RKO (cell line): ENCODE measurements at places on chromosomes 3 and 15.

- DNase-seq, result no peak
Observed at GRCh38 chr3:142998439-142998838, 2.9 kb upstream of the U2SURP start.

- no peak for DNase-seq
Observed at GRCh38 chr3:111851511-111851954, 7.5 kb upstream of the PHLDB2 start.

GRCh38 chr3:183038221-183038620, 57.9 kb upstream of the DCUN1D1 start:
- no peak for DNase-seq

DNA sequence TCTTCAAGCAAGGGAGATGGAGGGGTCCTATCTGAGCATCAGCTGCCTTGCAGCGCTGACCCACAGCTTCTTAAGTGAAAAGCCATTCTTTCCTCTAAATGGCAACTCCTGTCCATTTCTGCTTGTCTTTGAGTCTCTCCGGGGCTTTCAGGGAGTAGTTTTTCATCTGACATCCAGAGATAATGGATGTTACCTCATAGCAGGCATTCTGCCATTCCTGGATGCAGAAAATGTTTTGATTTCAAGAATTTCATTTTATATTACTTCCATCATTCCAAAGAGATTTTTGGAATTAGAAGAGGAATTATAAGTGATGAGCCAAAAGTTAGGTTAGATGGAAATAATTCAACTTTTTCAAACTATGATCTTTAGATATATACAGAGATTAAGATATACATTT, 44.9 kb upstream of the GABRG3 start:
- DNase-seq, result no peak

GRCh38 chr3:74351213-74351612, 263.2 kb downstream of the CNTN3 start:
- DNase-seq, result no peak

GRCh38 chr3:161879470-161879869, 382.9 kb downstream of the OTOL1 start:
- DNase-seq, result no peak

DNA sequence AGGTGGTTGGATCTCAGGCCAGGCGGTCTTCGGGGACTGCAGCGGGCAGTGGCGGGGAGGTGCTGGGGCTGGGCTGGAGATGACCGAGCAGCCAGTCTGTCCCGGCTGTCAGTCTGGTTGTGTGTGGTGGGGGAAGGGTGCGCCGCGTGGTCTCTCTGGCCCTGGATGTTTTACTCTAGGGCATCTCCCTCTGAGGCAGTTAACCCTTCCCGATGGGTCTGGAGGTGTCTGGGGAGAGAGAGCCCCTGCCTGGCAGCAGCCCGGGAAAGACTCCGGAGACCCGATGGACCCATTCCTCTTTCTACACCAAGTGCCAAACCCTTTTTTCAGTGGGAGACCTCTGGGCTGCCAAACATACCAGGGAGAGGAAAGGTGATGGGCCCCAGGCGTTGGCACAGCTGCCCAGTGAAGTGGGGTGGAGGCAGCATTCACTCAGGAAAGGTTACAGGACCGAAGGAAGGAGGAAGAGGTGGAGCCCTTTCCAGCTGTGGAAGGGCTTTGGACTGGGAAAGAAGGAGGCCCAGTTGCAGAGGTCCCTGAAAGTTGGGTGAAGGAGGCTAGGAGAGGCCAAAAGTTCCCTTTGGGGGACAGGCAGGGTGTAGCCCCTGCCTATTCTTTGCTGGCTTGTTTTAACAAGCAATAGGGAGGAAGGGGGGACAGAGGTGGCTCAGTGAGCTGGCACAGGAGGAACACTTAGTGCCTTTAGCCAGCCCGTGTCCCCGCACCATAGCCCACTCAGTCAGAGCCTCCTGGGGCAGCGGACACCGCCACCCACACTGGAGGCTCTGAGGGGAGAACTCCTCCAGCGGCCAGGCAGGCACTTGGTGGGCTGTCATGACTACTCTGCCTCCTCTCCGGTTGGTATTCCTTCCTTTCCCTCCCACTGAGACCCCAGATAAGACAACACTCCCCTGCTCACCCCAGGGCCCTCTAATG, 2.7 kb upstream of the BAHD1 start:
- no peak for DNase-seq

DNA sequence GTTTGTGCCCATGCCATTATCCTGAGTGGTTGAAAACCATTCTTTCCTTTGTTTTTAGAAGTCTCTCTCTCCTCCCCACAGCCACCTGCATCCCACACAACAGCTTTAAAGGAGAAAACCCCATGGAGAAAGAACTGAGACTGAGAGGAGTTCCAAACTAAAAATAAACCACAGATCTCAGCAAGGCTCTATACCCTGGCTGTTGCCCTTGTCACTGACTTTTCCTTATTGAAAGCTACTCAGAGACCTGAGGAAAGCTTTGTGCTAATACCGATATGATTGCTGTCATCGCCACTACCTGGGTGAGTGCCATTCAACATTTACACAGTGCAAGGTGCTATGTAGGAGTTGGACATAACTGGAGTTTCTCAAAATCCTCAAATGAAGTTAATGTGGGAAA, 55.5 kb upstream of the RASGRP1 start:
- no peak for DNase-seq

GRCh38 chr3:194306109-194306686, 44.9 kb downstream of the CPN2 start:
- no peak for DNase-seq

GRCh38 chr3:63090656-63091055, 187.5 kb upstream of the SYNPR start:
- DNase-seq, result no peak

DNA sequence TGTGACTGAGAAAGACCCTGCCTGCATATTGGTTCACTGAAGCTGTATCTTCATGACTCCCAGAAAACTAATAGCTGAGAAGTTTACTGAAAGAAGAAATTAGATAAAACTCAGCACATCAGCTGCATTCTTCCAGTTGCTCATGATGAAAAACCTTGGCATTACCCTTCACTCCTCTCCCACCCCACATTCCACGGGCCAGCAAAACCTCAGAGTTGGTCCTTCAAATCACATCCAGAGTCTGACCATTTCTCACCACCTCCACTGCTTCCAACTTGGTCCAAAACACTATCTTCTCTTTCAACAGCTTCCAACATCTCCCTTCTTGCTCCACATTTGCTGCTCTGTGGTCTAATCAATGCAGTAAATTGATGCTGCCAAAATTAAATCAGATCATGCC, 97.1 kb downstream of the CD47 start:
- DNase-seq, result no peak

DNA sequence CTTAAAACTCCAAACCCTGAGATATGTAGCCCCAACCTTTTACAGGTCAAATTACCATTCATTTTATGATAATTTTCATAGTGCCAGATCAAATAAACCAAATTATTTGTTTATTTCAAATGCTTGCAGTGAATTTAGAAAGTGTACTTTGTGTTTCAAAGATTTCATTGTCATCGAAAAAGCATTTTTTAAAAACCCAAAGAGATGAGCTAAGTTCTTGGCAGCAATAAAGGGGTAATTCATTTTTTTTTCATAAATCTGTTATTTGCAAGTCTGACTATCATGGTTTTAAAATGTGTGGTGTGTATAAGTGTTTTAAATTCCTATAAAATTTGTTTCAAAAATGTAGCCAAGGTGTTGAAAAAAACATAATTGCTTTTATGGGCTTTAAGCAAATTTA, 17.2 kb downstream of the PTX3 start:
- no peak for DNase-seq

DNA sequence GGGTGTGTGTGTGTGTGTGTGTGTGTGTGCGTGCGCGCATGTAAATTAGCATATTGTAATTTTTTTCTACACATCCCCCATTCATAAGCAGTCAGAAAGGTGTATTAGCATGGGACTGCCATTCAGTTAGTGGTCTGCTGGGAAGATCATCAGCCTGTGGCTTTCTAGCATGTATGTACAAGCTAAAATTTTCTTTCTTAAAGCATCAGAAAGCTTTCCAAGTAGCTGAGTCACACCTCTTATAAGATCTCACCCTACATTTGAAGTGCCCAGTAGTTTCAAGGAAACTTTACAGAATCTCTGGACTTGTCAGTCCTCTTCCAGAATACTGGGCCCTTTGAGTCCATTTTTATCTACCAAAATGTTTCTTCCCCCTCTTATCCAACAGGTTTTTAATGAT, 411.4 kb upstream of the TPRG1 start:
- no peak for DNase-seq

DNA sequence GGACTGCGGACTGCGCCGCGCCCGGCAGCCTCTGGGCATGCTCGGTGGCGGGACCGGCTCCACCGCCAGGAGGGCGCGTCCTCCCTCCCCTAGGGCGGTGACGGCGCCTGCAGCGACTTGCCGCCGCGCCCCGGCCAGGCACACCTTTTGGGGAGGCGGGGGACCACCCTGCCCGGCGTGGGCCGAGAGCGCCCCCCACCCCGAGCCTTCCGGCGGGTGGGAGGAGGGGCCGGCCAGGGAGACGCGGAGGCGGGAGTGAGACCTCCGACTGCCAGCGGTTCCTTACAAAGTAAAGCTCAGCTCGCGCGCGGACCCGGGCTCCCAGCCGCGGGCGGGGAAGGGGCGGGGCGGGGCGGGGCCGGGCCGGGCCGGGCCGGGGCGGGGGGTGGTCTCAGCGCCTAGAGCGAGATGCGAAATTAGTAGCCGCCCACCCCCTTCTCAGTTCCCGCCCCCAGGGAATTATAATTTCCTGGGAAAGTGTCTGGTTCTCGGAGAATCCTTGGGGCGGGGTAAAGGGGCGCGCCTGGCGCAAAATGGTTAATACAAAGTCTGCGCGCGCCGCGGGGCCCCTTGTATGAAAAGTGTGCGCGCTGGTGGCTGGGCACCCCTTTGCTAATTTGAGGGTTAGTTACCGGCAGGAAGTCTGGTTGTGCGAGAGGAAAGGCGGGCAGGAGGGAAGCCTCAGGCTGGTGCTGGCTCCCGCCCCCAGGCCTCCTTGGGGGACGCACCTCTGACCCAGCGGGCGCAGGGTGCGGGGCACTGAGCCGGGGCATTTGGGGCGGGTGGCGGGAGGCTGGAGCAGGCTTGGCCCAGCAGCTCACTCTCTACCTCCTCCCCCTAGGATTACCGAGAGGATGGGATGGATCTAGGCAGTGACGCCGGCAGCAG, 224.8 kb upstream of the IL12A start:
- peak; percentile 91 for DNase-seq

DNA sequence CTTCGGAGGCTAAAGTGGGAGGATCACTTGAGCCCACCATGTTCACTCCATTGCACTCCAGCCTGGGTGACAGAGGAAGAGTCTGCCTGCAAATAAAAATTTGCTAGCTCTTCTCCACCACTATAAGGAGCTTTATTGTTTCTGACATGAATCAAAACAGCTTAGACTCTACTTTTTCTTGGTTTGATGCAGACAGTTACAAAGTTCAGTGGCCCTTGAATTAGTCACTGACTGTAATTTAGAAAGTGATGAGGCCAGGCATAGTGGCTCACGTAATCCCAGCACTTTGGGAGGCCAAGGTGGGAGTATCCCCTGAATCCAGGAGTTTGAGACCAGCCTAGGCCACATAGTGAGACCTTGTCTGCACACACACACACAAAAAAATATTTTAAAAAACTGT, 172.4 kb upstream of the CGNL1 start:
- no peak for DNase-seq

DNA sequence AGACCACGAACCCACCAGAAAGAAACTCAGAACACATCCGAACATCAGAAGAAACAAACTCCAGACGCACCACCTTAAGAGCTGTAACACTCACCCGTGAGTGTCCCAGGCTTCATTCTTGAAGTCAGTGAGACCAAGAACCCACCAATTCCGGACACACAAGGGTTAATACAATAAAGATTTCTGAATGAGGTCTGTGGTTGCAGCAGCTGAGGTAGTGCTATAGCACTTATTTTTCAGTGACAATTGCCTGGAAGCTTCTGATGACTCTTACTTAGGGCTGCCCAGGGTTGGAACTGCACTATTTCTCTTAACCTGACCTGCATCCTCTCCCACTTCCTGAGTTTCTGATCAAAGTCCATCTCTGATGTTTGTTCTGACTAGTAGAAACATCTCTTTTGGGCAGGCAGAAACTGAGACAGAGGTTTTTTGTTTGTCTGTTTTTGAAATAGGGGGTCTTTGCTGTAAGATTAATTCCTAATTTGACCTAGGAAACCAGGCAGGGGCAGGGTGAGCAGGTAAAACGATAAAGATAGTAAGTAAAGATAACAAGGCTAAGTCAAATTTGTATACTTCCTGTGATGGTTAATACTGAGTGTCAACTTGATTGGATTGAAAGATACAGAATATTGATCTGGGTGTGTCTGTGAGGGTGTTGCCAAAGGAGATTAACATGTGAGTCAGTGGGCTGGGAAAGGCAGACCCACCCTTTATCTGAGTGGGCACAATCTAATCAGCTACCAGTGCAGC, 169.1 kb downstream of the GAP43 start:
- DNase-seq, result no peak

- no peak for DNase-seq
Observed at GRCh38 chr3:156416846-156417558, 137.9 kb downstream of the SSR3 start.

DNA sequence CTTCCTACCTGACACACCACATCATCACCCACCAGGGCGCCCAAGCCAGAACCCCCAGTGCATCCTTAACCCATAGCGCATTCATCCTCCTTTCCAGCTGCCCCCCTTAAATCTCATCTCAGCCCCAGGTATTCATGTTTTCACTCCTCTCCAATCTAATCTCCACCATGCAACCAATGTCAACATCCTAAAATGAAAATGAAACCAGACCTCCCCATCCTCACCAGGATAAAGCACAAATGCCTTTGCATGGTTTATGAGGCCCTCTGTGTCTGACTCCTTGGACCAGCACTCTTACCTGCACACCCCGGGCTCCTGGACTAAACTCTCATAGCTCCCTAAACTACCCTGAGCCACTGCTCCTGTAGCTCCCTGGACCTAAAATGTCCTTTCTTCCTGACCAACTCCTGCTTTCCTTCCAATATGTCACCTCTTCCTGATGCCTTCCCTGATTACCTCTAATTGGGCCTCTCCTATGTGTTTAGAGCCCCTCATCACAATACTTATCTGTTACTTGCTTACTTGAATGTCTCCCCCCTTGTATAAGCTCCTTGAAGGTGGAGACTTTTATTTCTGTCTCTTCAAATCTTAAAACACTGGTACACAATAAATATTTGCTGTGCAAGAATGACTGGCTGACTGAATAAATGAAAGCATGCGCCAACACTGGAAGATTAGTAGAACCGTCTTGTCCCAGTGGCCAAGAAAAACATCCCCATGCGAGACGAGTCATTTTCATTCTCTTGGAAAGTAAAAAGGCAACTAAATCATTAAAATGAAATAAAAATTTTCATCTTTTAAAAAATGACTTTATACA, 142.5 kb downstream of the XXYLT1 start:
- DNase-seq, result no peak

GRCh38 chr15:99976811-99977271, 243.6 kb upstream of the LYSMD4 start:
- DNase-seq, result no peak

- DNase-seq, result no peak
Observed at GRCh38 chr3:108183181-108183580, 39.0 kb downstream of the IFT57 start.
